ENCODE measurements at places on chromosomes 13 and 19. TPM values are rescaled to one million over a fixed set of nuclear protein-coding genes. Genes with fewer than 3 reads are reported as not detected.

DNA sequence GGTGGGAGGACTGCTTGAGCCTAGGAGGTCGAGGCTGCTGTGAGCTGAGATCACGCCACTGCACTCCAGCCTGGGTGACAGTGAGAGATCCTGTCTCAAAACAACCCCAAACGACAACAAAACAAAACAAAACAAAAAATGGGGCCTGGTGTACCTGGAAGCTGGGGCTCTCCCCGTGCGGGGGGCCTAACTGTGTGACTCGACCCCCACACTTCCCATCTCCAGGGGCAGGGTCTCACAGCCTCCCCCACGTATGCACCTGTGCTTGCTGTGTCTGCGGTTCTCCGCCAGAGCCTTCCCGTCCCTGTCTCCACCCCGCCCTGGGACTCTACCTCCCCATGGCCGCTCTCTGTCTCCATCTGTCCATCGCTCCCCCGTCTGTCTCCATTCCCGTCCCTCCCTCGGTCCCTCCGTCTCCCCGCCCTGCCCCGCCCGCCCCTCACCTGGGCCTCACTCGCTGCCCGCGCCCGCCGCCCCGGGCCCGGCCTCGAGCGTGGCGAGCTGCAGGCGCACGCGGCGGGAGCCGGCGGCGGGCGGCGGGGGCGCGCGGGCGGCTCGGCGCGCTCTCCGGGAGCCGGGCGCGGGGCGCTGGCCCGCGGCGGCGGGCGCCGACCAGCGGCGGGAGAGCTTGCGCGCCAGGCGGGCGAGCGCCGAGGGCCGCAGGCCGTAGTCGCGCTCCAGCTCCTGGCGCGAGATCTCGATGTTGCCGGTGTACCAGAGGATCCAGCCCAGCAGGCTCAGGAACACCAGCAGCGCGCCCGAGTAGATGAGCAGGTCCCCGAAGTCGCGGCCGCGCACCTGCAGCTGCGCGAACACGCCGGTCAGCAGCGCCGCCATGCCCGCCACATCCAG lies 587 bp downstream of the TMEM238 start:
- H3K27ac ChIP-seq = peak overlapping the region; percentile 42
- H3K36me3 ChIP-seq = peaks cover 15% of the 10 kb centered on the region
- peak; percentile 78 for DNase-seq
- H3K4me1 ChIP-seq = peaks cover 11% of the 10 kb centered on the region
- peak overlapping the region; percentile 48 for H3K4me3 ChIP-seq

DNA sequence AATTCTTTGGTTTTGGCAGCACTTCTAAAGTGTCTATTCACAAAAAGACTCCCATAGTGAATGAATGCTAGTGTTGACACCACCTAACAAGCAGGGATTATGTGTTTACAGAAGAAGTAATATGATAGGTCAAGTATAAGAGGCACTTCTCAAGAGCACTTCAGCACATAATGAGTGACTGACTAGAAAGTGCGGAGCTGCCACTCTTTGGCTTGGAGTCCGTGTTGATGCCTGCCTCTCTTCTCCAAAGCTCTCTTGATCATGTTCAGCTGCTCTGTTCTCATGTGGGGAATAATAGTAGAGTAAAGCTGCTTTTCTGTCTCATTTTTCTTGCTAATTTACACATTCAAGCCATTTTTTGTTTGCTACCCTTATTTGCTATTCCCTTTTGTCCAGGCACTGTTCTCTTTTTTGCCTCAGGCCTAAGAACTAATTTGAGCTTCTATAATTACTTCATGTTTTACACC lies 22.7 kb upstream of the MAB21L1 start:
- no peaks in the 10 kb centered on the region for H3K4me1 ChIP-seq
- H3K27me3 ChIP-seq = no peaks in the 10 kb centered on the region
- H3K27ac ChIP-seq = no peak overlapping the region
- H3K36me3 ChIP-seq = no peaks in the 10 kb centered on the region
- no peak overlapping the region for H3K4me3 ChIP-seq

Gene DNAJC15
- 2.3 TPM for total RNA-seq

Gene SLC7A10
- total RNA-seq = not detected

All from ascending aorta (tissue), 2 donors.